Stimulated activated CD4-positive, alpha-beta T cell treated with anti-CD3 and anti-CD28 coated beads, Interleukin-2, amount 100 ng/mL, for 24 hours (primary cell): ENCODE measurements at places on chromosomes 4 and X.
A peak's percentile ranks its signal among the peaks of the same experiment; 100 is the strongest.

GRCh38 chrX:101191217-101191750 lies 28.3 kb upstream of the DRP2 start:
- no peak for DNase-seq

DNA sequence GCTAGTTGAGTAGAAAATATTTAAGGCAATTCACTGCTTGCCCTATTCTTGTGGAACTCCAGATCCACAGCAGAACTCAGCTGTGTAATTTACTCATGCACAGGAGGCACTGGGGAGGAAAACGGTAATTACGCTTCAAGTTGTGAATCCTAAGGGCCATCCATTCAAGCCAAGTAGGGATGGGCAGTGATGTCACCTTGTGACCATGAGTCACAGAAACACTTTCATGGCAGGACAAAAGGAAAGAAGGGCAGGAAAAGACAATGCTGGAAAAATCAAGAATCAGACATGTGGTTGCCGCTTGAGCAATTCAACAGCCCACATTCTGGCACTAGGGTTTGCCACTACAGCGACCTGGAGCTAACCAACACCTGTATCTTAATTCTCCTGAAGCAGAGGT lies 1.4 kb downstream of the PAQR3 start:
- no peak for DNase-seq

GRCh38 chr4:11348449-11349088 lies 80.1 kb downstream of the HS3ST1 start:
- DNase-seq: no peak

- DNase-seq: no peak
Measured at GRCh38 chrX:53316111-53316859, 34.9 kb upstream of the IQSEC2 start.

DNA sequence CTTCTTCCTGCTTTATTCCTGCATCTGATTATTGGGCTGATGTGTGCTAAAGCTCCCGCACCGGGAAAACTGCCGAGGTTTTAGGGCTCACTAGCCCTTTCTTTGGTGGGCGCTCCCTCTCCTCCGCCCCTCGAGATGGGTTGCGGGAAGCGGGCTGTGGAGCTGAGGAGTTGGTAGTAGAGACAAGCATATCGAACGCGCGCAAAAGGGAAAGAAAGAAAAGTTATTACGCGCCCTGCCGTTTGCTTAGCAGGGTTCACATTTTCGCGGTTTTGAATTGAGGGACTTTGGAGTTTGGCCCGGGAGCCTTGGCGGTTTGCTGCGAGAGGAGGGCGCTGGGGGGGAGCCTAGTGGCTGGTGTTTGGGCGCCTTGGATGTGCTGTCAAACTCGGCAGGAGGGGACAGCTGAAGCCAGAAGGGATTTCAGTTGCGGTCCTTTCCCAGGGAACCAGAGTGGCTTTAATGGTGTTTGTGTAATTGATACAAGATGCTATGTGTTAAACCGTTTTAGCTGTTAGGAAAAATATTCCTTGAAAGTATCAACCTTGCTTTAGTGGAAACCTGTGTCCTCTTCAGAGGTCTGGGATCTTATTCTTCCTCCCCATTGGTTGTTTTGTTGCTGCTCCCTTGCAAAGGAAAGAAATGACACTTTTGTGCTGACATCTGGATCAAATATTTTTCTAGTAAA lies 1.1 kb downstream of the GAB1 start:
- DNase-seq: no peak

- peak; percentile 73 for DNase-seq
Measured at GRCh38 chr4:2786152-2786671, 6.7 kb upstream of the SH3BP2 start.

DNA sequence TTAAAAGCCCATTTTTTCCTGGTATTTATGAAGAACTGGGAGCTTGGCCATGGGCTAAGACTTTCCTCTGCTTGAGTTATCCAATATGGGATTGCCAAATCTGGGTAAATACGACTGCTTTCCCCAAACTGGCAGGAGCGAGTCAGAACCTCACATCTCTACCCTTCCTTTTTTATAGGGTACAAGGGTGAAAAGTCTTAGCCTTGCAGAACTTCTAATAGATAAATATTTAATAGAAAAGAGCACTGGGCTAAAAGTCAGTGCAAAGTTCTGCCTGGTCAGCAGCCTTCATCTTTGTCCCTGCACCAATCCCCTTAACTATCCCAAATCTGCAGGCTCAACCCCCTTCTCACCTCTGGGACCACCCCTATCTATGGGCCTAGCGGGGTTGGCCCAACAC lies 61.6 kb upstream of the ACSL1 start:
- no peak for DNase-seq

DNA sequence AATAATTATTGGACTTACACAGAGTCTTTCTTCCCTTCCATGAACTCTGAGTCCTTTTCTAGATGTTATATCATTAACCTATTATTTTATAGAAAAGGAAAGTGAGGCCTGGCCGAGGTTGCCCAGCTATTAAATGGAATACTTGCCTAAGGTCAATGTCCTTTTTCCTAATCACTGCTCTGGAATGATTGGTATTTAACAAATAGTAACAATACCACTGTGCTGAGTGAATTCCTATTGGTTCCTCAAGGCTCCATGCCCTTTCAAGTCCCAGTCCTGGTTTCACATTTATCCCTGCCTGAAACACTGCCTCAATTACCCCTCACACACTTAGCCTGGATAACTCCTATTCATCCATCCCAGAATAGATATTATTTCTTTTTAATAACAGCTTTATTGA lies 6.2 kb downstream of the TCEAL9 start:
- DNase-seq: no peak

DNA sequence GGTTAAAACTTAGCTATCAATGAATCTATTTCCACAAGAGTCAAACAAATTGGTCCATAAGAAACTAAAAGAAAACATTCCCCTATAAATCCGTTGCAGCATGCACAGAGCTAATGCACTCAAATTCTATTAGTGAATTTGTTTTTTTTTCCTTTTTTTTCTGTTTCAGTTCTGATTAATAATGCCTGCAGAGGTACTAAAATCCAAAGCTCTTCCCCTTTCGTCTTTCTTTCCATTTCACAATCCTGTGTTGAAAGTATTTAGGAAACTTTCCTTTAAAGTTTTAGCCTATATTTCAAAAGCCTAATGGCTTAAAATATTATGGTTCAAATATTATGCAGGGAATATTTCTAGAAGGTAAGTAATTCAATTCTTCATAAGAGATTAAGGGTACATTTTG lies 45.9 kb upstream of the VEGFD start:
- DNase-seq: no peak

DNA sequence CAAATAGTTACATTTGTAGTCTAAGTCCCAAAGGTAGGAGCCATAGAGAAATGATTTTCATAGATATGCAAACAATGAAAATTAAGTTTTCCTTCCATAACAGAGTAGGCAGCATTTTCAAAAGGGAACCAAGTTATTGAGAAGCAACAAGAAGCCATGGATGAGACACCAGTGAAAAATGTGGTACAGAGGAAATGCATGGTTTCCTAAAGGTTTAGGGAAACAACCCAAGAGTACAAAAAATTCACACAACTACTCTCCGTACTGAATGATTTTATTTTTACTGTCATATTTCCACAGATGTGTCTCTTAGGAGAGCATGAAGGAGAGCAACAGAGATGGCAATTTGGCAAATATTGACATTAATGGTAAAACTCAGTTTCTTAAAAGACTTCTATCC lies 1408.9 kb upstream of the PCDH7 start:
- no peak for DNase-seq

- DNase-seq: no peak
Measured at GRCh38 chr4:171594293-171594692, 218.9 kb upstream of the GALNTL6 start.

DNA sequence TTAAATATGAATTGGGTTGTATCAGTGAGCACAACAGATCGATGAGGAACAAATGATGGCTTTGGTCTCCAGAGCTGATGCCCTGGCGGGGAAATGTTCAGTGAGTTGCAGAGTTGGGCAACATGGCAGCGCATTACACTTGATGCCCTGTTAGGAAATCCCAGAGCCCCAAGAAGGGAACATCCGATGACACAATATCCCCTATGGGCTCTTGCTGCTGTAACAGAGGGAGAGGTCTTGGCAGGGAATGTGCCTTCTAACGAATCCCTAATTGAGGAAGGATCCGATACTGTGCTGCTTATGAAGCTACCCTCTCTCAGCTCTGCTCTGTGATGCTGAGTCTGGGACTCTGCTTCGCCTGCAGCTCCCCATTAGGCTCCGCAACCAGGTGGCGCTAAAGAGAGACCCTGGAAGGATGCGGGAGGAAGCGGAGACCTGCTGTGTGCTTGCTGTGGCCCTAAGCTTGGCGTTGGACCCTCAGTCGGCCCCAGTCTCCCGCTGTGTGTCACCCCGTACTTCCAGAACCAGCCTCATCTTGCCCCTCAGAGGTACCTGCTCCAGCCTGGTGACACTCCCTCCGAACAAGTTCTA lies 38.9 kb downstream of the PDHA1 start:
- peak; percentile 66 for DNase-seq

GRCh38 chr4:25862411-25863346 lies at the start of gene SEL1L3:
TSS of gene SEL1L3 (minus strand) at chr4:25862988. CDS start at chr4:25862836, 152 bp downstream.
- DNase-seq: peak; percentile 62
